OCI-LY7 (cell line): ENCODE measurements at places on chromosomes 7 and 10. TPM values are rescaled to one million over a fixed set of nuclear protein-coding genes. Genes with fewer than 3 reads are reported as not detected.

DNA sequence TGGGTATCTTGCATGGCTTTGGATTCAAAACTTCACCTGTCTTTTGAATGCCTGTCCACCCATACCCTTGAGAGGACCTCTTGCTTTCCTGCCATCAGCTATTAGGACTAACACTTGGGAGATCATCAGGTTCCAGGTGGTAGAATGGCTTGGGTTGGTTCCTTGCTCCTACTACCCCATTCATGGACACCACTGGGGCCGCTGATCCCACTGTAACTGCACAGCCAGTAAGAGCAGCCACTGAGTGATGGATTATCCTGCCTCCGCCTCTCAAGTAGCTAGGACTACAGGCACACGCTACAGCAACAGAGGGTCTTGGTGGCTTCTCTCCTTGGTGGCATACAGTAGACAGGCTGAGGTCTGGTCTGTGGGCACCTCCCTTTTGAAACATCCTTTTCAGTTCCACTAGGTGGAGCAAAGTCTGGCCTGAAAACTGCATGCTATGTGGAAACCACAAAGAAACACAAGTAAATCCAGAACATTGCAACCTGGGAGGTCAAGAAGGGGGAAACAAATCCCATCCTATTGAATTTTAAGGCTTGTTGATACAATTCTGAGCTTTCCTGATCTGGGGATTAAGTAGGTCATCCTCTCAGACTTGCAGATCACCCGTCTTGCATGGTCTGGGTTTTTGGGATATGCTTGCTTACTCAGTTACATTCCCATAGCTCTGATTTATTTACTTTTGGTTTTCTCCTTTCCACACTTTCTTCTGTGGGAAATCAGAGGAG lies 9.4 kb downstream of the WBP1L start:
- DNase-seq, result peak; percentile 56

Gene GARS1
- 355 and 375 TPM in 2 replicates for total RNA-seq

- no peak for DNase-seq
These were observed 754 bp downstream of the SEMA3D start for GRCh38 chr7:85186083-85186520.

GRCh38 chr7:38541440-38541839 lies 89.7 kb downstream of the AMPH start:
- DNase-seq, result no peak

- no peak for DNase-seq
These were observed 939.0 kb upstream of the C7orf33 start for GRCh38 chr7:147651601-147652000.

- no peak for DNase-seq
These were observed 1053.9 kb downstream of the KCNMA1 start for GRCh38 chr10:76583711-76584161.

DNA sequence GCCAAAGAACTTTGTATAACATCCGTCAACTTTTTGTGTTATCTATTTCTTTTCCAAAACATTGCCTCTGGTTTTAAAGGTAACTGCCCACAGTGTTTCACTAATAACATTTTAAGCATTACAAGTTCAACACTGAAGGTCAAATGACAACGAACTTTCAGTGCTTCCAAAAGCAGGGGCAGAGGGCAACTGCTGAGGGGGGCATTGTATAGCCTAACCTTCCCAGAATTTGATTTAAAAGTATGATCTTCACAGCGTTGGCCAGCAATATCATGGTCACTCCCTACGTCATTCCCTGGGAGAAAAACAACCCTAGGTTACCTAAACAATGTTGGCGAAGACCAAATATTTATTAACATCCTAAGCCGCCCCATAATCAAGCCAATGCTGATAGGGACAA lies 2.5 kb upstream of the GOT1 start:
- DNase-seq, result no peak

Gene SLC39A12
- not detected in 2 replicates for total RNA-seq

Gene CALY
- total RNA-seq, result not detected in 2 replicates

Gene C7orf33
- total RNA-seq, result not detected in 2 replicates

GRCh38 chr10:61664985-61665384 lies 2.3 kb downstream of the CABCOCO1 start:
- DNase-seq, result no peak

DNA sequence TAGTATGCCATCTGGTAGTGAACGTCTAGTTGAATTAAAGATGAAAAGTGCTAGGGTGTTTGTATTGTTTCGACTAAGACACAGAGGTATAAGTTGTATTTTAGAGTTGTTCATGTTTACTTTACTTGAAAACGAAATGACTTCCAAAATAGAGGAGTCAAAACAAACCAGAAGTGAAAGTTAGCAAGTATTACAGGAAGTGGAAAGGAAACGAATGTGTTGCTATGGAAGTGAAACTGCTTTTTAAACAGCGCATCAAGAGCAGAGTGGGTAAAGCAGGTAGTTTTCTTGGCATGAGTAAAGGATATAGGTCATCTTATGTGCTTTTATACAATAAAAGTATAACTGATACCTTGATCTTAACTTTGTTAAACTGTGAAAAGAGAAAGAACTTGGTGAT lies 20.0 kb upstream of the GALNTL5 start:
- DNase-seq, result peak; percentile 45

- no peak for DNase-seq
These were observed 10.7 kb downstream of the ATOH7 start for GRCh38 chr10:68221196-68221595.

DNA sequence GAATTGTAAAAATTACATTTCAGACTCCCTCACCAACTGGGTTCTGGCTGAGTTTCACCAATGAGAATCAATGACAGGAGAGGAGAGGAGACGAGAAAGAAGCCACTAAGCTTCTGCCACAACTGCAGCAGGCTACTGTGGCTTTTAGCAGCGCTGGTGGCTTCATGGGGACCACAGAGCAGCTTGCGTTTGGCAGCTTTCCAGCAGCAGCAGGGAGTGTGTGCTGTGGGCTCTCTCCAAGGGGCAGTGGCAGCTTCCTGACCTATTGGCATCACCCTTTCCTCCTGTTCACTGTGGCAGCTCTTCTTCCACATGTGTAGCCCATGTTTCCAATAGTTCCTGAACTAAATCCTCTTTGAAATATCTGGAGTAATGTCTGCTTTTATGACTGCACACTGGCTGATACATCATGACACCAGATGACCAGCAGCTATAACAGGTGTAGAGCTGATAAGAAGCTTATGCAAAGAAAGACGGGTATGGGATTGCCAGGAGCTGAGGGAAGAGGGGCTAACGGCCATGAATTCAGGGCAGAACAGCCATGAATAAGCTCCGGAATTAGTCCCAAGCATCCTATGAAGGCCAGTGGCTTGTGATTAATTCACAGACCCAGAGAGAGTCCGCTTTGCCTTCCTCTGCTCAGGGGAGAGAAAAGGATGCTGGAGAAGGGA lies 46.8 kb downstream of the KCNH2 start:
- no peak for DNase-seq

Gene SLC16A9
- not detected in 2 replicates for total RNA-seq

Gene MKX
- total RNA-seq, result not detected in 2 replicates

DNA sequence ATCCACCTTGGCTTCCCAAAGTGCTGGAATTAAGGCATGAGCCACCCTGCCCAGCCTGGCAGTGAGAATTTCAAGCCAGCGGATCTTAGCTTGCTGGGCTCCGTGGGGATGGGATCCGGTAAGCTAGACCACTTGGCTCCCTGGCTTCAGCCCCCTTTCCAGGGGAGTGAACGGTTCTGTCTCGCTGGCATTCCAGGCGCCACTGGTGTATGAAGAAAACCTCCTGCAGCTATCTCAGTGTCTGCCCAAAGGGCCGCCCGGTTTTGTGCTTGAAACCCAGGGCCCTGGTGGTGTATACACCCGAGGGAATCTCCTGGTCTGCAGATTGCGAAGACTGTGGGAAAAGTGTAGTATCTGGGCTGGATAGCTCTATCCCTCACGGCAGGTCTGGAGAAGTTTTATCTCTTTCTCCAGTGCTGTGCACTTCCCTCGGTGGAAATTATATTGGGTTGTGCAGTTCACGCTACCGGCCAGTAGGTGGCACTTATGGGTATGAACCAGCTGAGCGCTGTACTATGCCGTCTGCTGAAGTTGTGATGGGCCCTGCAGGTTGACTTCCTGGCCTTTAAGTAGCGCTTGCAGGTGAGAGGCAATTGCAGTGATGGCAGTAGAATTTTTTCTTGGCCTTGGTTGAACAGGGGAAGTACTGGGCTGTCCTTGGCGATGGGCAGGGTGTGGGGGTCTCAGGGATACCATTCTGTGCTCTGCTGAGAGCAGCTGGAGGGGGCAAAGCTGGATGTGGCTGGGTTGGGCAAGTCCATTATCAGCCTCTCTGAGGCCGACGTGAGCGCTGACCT lies 138.0 kb upstream of the MTPN start:
- peak; percentile 74 for DNase-seq

Gene PNLIP
- not detected in 2 replicates for total RNA-seq

DNA sequence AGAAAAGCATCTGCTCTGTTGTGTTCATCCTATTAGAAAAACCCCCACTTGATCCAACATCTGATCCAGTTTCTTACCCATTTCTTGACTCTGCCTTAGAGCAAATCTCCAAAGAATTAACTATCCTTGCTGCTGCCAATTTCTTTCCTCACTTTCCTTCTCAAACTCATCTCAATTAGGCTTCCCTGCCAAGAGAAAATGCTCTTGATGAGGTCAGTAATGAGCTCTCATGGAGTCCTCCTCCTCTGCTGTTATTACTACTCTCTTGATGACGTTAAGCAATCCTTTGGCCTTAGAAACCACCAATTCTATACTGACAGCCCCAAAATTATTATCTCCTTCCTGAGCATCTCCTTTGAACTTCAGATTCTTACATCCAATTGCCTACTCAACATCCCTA lies 162.0 kb upstream of the FAM13C start:
- DNase-seq, result no peak

Gene CACUL1
- 27.6 and 31.2 TPM in 2 replicates for total RNA-seq

- DNase-seq, result no peak
These were observed 103.4 kb downstream of the ABCA13 start for GRCh38 chr7:48274662-48275061.

DNA sequence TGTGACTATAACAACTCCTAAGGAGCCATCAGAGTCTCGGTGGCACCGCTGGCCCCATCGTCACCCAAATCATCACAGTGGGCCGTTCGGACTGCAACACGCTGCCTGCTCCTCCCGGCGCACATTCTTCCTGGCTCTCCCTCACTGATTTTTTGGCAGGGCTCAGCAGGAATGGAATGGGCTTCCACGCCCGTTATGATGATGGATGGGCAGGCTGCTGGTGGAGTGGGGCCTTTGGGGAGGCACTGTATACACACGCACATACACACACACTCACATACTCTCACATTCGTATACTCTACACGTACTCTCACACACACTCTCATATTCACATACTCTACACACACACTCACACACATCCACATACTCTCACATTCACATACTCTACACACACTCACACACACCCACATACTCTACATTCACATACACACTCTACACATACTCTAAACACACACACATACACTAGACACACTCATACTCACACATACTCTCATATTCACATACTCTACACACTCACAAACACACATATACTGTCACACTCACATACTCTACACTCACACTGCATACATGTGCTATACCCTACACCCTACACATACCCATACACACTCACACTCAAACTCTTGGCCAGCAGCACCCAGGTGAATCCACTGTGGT lies 99.8 kb downstream of the KCNMA1 start:
- no peak for DNase-seq

GRCh38 chr10:59891349-59891748 lies 15.0 kb downstream of the CCDC6 start:
- no peak for DNase-seq

DNA sequence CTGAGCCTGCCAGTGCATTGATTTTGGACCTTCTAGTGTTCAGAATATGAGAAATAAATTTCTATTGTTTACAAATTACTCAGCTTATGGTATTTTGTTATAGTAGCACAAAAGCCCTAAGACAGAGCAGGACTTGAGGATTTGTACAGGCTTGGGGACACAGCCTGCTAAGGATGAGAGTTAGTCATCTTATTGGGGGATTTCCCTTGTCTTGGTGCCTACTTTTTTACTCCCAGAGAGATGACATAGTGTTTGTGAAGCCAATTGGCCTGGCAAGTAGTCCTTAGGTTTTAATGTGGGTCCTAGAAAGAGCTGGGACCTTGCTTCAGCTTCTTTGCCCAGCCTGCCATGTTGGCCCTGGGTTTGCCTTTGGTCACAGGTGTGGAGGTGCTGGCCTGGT lies 364.0 kb downstream of the REEP3 start:
- DNase-seq, result no peak
